Dermis blood vessel endothelial cell (primary cell): ENCODE measurements at places on chromosomes 4 and X.

GRCh38 chrX:118420462-118420861 lies 74.6 kb downstream of the WDR44 start:
- peak; percentile 28 for DNase-seq

GRCh38 chrX:134023851-134024281 lies 38.5 kb upstream of the GPC3 start:
- DNase-seq = no peak

- DNase-seq = no peak
These were observed 97.8 kb upstream of the GPC4 start for GRCh38 chrX:133513123-133513522.

DNA sequence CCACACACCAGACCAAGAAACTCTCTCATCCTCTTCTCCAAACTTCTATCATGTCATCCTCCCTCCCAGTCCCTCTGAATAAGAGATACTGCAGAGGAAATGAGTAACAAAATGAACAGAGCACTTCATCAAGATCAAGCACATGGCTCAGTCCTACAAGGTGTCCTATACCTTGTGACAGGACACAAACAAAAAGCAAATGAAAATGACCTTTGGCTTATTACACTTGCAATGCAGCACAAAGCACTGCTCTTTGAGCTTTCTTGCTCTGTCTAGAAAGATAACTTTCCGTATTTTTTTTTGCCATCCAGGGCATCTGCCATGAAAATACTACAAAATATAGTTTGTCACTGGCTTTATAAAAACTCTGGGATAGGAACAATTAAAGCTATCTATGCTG lies 402.7 kb downstream of the HNRNPD start:
- no peak for DNase-seq

DNA sequence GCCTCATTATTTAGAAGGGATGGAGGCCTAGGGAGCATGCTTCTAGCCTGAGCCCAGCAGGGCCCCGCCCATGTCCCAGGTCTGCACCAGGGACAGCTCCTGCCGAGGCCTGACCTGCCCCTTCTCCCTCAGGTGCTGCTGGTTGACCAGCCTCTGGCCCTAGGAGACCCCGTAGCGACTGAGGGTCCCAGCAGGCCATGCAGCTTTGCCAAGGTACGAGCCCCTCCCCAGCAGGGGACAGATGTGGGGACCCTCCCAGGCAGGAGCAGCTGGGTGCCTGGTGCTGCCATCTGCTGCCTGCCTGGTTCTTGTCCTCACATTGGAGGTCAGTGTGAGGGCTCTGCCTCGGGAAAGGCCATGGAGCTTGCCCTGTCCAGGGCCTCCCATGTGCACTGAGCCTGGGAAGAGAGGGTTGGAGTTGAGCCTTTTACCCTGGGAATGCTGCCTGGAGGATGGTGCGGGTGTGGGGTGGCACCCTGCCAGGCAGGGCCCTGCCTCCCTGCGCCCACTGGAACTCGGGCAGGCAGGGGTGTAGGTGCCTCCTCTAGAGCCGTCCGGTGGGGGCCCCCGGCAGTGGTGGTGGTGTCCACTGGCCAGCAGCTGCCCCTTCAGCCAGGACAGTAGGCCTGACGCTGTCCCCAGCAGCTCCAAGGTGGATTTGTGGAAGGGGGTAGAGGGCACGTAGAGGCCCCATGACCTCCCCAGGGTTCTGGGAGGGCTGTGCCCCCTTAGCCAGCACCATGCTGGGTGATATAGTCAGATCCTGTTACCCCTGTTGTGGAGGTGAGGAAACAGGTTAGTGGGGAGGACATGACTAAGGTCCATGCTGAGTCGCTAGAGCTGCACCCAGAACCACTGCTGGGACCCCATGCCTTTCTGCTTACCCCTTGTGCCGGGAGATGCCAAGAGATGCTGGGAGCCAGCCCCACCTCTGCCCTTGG lies 2.2 kb upstream of the MSANTD1 start:
- DNase-seq = no peak
